SK-N-SH (cell line): ENCODE measurements at places on chromosomes 16 and 17. TPM values are rescaled to one million over a fixed set of nuclear protein-coding genes. Genes with fewer than 3 reads are reported as not detected.

- H3K4me1 ChIP-seq = no peaks in the 10 kb centered on the region
- H3K36me3 ChIP-seq = no peaks in the 10 kb centered on the region
- no peaks in the 10 kb centered on the region; the same call in 1 of the 2 replicates for H3K27me3 ChIP-seq
- H3K27ac ChIP-seq = no peak overlapping the region
- H3K4me3 ChIP-seq = no peak overlapping the region
These were observed 51.8 kb downstream of the LYRM1 start for GRCh38 chr16:20952139-20952920.

GRCh38 chr17:71203953-71204352, 916.9 kb upstream of the SOX9 start:
- H3K4me3 ChIP-seq = no peak overlapping the region
- H3K27me3 ChIP-seq = no peaks in the 10 kb centered on the region
- H3K36me3 ChIP-seq = no peaks in the 10 kb centered on the region
- no peak overlapping the region for H3K27ac ChIP-seq
- no peak for DNase-seq

GRCh38 chr16:71746442-71747046, 22.0 kb upstream of the PHLPP2 start:
- no peak overlapping the region for H3K27ac ChIP-seq
- DNase-seq = peak; percentile 57
- peaks cover 35% of the 10 kb centered on the region for H3K36me3 ChIP-seq

ABCC11 gene
- 0.07 and 0.16 TPM in 2 replicates for polyA plus RNA-seq

DNA sequence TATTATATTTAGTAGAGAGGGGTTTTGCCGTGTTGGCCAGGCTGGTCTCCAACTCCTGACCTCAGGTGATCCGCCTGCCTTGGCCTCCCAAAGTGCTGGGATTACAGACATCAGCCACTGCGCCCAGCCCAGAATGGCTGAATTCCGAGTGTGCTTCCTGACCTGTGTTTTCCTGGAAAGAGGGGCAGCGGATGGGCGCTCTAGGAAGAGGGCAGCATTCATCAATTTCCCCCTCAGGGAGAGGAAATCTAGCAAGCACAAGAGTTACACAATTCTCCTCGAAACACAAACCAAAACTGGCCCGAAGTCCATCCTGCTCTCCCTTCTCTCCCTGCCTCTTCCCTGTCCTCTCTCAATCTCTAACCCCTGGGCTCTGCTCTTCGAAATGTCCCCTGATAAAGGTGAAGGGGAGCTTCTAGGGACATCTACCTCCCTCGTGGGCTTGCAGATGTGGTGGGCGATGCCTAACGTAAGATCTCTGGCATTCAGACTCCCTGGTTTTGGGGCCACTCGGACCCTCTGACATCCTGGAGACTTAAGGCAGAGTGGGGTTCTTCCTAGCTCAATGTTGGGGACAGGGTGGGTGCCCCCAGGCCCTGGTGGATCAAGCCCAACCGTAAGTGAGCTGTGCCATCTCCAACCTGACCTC, 1.0 kb downstream of the IL27 start:
- H3K4me1 ChIP-seq = no peaks in the 10 kb centered on the region
- no peak for DNase-seq
- no peaks in the 10 kb centered on the region for H3K27me3 ChIP-seq
- no peaks in the 10 kb centered on the region for H3K36me3 ChIP-seq

TMEM238L gene
- not detected in 2 replicates for polyA plus RNA-seq

GRCh38 chr17:78771758-78772382, 10.2 kb downstream of the CYTH1 start:
- no peaks in the 10 kb centered on the region for H3K27me3 ChIP-seq
- H3K36me3 ChIP-seq = no peaks in the 10 kb centered on the region
- no peak for DNase-seq
- H3K27ac ChIP-seq = no peak overlapping the region
- H3K4me1 ChIP-seq = peaks cover 5% of the 10 kb centered on the region; the same call in 1 of the 2 replicates

TBC1D3D gene
- 0.10 and 0.19 TPM in 2 replicates for polyA plus RNA-seq
